ENCODE measurements at places on chromosomes 3 and 15.

- DNase-seq, result no peak
Measured at GRCh38 chr15:100703032-100703578, 100.7 kb downstream of the ASB7 start.

DNA sequence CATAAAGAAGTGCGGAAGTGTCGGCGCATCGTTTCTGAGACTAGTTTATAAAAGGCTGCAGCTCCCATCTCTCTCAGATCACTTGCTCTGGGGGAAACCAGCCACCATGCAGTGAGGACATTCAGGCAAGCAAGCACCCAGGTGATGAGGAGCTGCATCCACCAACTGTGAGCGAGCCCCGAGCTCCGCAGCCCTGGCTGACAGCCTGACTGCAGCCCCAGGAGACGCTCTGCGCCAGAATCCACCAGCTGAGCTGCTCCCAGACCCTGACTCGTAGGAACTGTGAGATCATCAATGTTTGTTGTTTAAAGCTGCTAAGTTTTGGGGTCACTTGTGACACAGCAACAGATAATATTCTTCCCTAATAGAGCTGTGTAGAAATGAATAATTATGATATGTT is 5.0 kb upstream of the TM2D3 start:
- no peak for DNase-seq

- peak; percentile 37 for DNase-seq
Measured at GRCh38 chr15:78909791-78910228, 35.0 kb downstream of the CTSH start.

DNA sequence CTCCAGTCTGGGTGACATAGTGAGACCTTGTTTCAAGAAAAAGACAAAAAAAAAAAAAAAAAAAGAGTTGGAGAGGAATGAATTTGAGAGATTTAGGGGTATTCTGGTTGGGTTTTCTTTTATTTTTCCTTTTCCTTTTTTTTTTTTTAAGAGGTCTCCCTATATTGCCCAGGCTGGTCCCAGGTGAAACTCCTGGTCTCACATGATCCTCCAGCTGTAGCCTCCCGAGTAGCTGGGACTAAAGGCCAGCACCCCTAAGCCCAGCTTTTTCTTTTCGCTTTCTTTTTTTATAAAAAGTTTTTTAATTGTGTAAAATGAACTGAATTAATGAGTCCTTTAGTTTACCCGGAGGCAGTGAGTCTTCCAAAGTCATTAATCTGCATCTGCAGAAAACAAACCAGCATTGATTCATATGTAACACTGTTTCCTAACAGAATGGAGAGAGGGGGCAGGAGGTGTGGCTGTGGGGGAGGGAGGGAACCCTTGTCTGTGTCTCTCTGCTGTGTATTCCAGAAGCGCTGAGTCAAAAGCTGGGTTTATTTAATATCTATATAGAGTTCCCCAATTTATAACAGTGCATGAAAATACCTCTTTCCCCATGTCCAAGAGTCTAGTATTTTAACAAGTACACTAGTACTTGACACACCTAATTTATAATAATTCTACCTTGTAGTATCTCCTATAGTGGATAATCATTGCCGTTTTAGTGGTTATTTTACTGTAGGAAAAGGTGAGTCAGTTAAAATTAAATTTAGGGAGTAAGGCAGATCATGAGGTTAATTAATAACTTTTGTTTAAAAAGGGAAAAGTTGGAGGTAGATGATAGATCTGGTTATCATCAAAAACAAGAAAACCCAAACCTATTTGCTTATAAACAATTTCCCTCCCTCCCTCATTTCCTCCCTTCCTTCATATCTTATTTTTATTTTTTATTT is 2.6 kb upstream of the DPPA4 start:
- DNase-seq, result no peak

DNA sequence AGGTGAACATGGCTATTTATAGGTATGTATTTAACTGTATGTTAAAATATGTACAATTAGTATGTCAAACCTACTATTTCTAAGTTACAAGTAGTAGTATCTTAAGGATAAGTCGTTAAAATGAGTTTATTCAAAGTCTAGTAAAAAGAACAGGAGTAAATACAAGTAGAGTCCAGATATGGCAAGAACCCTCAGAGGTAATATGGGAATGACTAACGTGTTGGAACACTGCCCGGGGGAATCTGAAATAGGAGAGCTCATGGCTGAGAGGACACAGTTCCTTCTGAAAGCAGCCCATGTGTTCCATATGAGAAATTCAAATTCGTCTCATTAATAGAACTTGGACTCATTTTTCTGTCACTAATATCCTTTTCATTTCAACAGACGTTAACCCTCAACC is 158.8 kb downstream of the CLSTN2 start:
- peak; percentile 79 for DNase-seq

DNA sequence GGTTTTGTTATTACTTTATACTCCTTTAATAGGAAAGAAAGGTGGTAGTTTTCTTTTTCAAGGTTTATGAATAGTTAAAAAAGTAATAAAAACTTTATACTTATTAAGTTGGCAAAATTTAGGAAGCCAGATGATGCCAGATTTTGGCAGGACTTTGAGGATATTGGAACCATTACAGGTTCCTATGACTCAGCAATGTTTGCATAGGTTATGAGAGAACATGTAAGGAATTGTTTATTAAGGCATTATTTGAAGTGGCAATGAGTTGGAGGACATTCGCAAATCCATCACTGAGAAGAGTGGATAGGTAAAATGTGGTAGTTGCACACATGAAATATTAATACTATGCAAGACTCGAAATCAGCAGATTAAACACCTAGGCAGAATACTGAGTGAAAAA is 29.9 kb downstream of the CDAN1 start:
- DNase-seq, result no peak

DNA sequence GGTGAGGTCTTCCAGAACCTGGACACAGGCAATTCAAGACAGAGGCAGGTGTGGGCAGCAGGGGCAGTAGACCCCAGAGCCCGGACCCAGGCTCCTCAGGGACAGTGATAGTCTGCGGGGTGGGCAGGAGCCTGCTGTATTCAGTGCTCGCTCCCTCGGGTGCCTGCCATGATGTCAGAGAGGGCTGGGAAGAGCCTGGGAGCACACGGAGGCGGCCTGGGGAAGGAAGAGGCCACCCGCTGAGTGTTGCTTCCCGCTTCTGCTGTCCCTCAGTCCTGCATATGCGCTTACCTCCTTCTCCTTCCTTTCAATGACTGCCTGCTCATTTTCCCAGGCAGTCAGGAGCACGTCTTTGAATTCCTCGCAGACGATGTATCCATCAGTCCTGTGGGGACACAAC is 22.8 kb downstream of the TMEM43 start:
- DNase-seq, result no peak

- DNase-seq, result no peak
Measured at GRCh38 chr15:79067072-79067833, 23.3 kb downstream of the RASGRF1 start.

GRCh38 chr3:126016616-126017015 is 47.6 kb downstream of the ROPN1B start:
- DNase-seq, result no peak

DNA sequence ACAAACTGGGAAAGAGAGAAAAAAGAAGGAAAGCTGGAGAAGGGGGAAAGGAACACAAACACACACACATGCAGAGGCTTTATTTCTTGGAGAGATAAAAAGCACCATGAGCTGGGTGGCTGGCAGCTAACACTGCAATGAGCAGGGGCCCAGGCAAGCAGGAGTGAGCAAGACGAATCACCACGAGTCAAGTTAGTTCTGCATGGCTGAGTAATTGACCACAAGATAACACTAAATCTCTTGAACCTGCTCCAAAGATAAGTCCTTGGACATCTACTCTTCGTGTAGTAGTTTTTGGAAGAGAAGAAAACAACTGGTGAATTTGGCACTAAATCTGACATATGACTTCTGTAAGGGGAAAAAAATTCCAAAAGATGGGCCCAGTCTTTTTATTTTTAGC is 100.9 kb downstream of the MYO5A start:
- DNase-seq, result no peak

DNA sequence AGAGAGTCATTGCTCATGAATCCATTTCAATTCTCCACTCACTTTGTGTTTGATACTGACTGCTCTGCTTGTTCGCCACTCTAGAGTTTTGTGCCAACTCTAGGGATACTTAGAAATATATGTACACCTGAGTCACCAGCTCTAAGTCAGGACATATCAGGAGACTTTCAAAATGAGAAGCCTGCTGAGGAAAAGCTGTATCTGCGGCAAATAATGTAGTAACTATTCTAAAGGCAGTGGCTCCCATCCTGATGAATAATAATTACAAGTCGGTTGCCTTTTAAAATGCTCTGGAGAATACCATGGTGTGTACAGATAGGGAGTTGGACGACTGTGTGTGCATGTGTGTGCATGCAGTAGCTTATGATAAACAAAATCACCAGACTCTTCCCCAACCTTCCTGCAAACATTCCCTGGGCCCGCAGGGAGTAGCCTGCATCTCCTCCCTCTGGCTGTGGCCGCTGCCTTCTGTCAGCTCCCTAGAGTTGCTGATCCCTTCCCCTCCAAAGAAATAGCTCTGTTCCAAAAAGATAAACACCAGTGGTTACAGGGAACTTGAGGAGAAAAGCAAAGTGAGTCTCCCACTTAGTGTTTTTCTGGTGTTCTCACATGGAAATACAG is 346.3 kb upstream of the UMPS start:
- DNase-seq, result no peak
